Panc1 (cell line): ENCODE measurements at places on chromosomes 3 and 15.

DNA sequence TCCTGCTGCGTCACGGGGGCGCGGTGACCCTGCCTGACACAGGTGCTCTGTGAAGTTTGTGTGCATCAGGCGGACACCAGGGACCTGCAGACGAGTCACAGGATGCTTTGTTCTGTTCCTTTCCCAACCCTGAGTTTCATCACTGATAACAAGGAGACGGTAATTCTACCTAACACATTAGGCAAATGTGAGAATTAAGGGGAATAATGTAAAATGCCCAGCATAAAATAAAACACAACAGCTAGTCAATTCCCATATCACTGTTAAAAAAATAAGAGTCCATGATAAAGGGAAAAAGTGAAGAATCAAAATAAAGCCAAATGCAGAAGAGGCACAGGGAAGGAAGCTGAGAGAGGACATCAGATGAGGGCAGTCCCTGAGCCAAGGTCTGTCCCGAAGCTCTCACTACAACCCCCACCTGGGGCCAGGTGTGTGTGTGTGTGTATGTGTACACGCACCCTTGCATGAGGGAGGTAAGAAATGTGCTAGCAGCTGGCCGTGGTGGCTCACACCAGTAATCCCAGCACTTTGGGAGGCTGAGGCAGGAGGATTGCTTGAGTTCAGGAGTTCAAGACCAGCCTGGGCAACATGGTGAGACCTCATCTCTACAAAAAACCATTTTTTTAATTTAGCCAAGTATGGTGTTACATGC, 27.5 kb downstream of the PLA2G4D start:
- no peak for DNase-seq

- no peak for DNase-seq
Measured at GRCh38 chr15:57950381-57950946, 115.0 kb downstream of the ALDH1A2 start.

GRCh38 chr3:37291275-37291700, 116.9 kb upstream of the LRRFIP2 start:
- DNase-seq, result peak; percentile 22

GRCh38 chr3:178306432-178307115, 229.7 kb upstream of the KCNMB2 start:
- DNase-seq, result no peak

GRCh38 chr3:61687663-61688306, 126.4 kb downstream of the PTPRG start:
- DNase-seq, result no peak

DNA sequence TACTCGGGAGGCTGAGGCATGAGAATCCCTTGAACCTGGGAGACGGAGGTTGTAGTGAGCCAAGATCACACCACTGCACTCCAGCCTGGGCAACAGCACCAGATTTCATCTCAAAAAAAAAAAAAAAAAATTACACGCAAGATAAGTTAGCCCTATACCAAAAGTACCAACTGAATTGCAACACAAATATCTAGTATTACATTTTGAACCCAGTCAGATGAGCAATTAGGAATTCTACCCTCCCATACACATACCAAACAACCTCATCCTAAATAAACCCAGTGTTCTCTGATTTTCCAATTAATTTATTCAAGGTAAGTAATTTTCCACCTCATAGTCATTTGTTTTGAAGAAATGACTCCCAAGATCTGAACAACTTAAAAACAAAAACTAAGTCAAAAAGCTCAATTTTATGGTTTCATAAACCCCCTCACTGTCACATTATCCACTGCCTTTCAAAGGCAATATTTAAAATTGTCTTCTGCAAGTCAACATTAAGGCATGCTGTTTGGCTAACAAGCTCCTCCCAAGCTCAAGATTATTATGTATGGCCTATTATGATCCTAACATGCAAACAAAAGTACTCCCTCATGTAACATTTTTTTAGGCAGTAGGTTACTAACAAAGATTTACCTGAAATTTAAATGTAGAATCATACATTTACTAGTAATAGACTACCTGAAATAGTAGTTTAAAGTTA, 4.5 kb downstream of the RAF1 start:
- DNase-seq, result no peak

DNA sequence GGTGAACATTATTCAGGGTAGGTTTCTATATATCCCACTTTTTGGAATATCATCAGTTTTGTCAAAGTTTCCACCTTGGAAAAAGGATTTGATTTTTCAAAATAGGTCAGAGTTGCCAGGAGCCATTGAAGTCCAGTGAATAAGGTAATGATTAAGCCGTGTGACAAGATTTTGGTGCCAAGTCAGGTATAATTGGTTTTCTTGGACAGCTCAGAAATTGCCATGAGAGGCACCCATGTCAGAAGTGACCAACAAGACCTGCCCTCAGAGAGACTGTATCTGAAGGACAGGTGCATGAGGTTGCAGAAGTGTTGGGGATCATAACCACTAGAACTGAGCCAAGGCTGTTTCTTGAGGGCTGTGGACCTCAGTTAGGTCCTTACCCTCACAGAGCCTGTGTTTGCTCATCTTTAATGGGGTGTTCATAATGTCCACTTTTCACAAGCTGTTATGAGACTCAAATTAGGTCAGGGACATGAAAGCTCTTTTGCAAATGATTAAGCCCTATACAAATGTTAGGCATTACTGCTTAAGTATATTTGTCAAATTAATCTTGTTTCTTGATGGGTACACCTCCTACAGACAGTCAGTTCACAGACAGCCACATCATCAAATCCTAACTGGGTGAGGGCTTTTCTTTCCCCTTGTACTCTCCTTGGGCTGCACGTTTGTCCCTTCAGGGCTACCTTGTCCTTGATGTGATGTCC, 32.3 kb downstream of the CASR start:
- DNase-seq, result no peak

- no peak for DNase-seq
Measured at GRCh38 chr3:131775650-131776049, 259.2 kb downstream of the CPNE4 start.

DNA sequence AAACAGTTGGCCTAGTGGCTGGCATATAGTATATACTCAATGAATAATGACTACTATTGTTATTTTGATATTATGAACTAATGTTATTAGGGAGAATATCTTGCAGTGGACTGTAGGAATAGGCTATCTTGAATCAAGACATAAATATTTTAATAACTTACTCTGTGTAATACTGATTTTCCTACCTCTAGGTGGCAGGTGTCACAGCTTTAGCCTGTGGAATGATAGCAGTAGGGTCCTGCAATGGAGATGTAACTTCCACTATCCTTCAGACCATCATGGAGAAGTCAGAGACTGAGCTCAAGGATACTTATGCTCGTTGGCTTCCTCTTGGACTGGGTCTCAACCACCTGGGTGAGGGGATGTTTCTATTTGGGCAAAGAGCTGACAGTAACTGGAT, 6.5 kb downstream of the PSMD2 start:
- no peak for DNase-seq

DNA sequence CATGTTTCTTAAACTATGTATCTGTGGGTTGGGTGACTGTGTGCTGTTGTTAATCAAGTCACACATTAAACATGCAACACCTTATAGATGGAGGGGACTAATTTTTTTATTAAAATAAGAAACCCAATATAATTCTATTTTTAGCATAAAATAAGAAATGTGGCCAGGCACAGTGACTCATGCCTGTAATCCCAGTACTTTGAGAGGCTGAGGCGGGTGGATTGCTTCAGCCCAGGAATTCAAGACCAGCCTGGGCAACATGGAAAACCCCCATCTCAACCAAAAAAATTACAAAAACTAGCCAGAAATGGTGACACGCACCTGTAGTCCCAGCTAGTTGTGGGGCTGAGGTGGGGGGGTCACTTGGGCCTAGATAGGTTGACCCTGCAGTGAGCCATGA, 1021.0 kb downstream of the EPHA3 start:
- no peak for DNase-seq

GRCh38 chr15:89837134-89837829, 22.6 kb upstream of the ANPEP start:
- DNase-seq, result no peak

DNA sequence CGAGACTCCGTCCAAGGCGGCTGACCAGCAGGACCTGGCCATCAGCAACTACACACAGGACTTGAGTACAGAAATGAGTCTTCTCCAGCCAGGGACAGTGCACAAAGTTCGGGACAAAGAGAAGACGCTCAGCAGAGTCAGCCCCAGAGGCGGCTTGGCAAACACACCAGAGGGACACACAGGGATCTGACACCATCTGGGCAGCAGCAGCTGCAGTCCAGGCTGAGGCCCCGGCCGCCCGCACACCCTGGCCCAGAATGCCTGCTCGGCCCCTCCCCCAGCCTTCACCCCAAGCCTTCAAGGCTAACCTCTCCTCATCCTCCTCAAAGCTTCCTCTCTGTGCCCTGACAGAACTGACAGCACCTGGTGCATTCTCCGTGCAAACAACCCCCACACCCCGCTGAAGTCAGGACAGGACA, 61.1 kb downstream of the XXYLT1 start:
- no peak for DNase-seq

GRCh38 chr3:106006001-106006400, 137.2 kb upstream of the CBLB start:
- DNase-seq, result no peak

GRCh38 chr3:76051145-76051544, 265.8 kb upstream of the ZNF717 start:
- no peak for DNase-seq

DNA sequence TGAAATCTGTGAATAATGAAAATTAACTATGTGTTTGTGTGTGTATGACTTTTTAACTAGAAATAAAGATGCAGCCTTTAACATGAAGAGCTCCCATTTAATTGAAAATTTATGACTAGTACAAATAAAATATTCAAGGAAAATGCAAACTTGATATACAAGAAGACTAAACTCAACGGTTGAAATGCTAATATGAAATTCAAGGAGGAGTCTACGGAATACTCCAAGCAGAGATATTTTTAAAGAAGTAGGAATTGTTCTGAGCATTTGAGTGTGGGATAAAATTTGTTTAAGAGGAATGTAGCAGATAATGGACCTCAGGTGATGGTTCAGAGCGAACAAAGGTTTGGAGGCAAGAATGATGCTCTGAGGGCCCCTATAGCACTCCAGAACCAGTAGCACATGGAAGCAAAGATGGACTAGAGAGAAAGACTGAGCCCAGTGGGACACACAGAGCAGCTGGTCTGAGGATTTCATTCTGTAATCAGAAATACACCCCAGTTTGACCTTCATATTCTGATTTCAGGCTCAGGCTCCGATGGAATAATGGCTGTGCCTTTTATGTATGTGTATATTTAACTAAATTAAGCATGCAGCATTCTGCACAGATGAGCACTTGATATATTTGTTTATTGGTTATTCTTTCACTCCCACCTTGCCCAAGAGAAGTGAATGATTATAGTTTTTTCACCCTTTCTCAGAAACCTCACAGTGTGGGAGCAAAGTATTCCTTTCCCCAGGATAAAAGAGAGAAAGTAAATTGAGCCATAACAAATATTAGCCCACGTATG, 227.1 kb downstream of the ZPLD1 start:
- no peak for DNase-seq

DNA sequence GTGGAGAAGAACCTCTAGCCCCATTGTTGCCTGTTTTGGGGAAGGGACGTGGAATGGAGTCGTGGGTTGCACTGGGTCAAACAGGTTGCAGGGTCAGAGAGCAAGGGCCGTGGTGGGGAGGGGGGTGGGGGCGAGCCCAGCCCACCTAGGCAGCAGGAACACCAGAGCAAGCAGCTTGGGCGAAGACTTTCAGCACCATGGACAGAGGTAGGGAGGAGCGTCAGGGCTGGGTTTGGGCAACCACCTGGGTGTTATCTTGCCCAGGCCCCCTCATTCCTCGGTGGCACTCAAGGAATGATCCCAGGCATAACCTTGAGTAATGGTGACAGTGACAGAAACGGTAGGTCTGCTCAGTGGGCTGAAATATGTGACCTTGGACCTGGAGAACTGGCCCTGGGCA, 45.9 kb upstream of the TMEM115 start:
- DNase-seq, result no peak

DNA sequence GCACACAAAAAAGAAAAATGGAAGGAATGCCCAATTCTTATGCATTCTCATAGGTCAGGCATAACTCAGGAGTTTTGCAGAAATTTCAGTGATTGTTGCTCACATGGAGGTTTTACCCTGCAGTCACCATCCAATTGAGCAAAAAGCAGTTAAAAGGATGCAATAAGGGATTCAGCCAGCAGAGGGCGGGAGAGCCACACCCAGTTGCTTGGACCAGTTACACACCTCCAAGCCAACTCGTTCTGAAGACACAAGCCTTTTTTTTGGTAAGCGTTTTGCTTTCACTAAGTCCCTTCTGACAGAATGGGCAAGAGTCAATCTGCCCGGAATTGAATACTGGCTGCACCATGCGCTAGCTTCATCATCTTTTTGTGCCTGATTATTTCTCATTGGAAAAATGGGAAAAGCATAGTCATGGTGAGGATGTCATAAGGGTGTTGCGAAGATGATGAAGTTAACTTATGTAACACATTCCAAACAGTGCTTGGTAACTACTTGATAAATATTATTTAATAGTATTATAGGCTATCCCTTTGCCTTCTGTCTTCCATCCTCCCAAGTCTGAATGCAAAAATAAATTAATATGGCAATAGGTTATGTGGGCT, 154.4 kb upstream of the SGO1 start:
- DNase-seq, result peak; percentile 71

DNA sequence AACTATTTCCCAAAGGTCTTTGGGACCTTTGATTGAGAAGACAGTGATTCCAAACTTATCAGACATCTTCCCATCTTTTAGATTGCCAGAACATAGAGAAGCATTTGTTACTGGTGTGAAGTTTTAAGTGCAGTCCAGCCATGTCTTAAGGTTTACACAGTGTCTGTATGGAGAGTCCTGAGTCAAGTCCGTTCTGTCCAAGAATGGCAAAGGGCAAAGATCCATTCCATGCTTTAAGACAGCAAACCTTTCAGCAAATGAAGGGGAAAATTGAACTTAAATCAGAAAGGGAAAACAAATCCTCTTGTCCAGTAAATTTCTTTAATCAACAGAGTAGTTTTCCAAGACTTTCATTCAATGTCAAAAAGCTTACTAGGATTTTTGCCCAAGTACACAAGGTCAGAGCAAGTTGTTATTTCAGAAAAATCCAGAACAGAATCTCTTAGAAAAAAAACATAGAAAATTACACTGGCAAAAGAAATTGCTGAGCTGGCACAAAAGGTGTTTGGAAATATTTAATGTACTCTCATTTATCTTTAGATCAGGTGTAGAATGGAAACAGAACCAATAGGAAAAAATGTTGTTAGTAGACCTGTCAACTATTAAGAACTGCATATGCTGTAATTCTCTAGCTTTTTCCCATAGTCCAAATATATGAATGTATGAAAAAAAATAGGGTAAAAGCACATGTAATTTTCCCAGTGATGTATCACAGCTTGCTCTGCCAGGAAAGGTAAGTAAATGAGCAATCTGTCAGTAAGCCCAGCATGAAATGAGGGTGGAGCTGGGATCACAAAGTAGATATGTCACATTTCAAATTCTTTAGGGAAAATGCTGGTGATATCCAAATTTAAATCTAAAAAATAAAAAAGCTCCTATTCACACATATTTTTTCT, 1099.9 kb downstream of the TUSC7 start:
- no peak for DNase-seq

DNA sequence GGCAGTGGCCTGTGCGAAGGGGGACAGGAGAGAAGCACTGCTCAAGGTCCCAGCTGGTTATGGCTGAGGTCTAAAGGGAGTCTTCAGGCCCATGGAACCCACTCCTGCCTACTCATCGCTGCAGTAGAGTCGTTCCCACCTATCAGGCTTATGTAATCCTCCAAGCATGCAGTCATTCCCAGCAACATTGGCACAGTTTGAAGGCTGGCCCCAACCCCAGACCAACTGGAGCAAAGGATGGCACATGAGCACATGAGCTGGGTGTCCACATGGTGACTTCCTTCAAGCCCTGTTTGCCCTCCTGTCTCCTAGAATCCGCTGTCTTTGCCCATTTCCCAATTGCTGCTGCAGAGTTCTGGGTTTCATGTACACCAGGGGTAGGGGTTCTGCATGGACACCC, 60.5 kb upstream of the FGD5 start:
- no peak for DNase-seq

GRCh38 chr15:56281145-56281544, 37.5 kb upstream of the RFX7 start:
- no peak for DNase-seq
